ENCODE measurements at places on chromosomes 1 and 21.

DNA sequence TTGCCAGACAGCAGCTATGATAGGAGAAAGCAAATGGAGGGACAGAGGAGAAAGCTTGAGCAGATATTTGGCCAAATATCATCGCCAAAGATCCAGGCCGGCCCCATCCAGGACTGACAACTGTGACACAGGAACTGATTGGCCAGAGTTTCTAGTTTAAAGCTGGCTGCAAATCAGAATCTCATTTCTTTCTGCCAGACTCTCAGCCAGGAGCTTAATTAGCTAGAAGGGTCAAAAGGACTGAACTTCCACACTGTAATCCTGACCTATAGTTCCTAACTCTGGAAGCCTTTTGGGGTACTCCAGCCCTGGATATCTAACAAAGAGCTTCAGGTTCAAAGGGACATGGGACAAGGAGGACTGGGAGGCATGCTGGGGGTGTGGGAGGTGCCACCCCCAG lies 106.7 kb upstream of the GNG12 start:
- no peak for DNase-seq

- DNase-seq = no peak
Observed at GRCh38 chr1:45685308-45686014, 872 bp downstream of the GPBP1L1 start.

DNA sequence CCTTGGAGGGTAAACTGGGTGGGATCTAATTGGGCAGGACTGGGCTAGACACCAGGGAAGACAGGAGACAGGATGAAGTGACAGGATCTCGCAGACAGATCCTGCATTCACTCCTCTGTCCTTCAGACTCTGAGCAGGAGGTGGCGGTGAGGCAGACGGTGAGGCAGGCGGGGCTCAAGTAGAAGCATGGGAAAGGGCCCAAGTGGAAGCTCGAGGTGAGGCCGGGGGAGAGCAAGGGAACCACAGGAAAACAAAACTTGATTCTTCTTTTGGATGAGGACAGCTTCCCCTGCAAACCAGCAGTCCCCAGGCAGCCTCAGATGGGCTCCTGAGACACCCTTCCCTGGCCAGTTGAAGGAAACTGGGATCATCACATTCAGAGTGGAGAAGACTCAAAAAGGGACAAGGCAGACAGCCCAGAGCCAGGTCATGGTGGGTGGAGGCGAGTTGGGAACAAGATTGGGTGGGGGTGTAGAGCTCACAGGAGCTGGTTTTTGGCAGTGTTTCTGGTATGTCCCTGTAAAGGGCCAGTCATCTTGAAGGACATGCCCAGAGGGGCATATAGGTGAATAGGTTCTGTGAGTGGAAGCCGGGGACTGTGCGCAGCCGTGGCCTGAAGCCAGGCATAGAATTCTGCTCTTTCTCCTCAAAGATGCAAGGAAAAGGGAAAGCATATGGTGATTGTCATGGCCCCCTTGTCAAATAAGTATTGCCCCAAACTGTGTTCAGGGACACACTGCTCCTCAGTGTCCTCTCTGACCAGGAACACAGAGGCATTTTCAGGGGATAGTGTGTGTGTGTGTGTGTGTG lies 18.0 kb downstream of the INKA2 start:
- DNase-seq = no peak

DNA sequence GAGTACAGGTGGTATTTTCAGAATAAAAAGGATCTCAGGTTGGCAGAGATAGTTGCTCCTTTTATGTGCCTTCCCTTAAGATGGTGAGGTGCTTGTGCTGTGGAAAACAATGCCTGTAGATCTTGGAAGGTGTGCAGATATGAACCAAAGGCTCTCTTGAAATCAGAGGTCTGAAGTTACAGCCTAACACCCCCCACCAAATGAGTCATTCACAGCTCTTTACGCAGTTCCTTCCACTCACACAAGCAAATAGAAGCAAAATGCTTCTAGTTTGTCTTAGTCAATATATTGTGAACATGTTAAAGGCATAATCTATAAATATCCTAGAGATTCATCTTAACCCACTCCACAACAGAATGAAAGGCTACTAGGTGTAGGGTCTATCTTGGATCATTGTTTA lies 128.9 kb upstream of the NR5A2 start:
- no peak for DNase-seq

GRCh38 chr1:59752556-59753414 lies 62.0 kb upstream of the HOOK1 start:
- no peak for DNase-seq
